ENCODE measurements at places on chromosomes 11 and 22. TPM values are rescaled to one million over a fixed set of nuclear protein-coding genes. Genes with fewer than 3 reads are reported as not detected.

GRCh38 chr11:132620423-132620822, 911.9 kb downstream of the OPCML start:
- no peak for DNase-seq

DNA sequence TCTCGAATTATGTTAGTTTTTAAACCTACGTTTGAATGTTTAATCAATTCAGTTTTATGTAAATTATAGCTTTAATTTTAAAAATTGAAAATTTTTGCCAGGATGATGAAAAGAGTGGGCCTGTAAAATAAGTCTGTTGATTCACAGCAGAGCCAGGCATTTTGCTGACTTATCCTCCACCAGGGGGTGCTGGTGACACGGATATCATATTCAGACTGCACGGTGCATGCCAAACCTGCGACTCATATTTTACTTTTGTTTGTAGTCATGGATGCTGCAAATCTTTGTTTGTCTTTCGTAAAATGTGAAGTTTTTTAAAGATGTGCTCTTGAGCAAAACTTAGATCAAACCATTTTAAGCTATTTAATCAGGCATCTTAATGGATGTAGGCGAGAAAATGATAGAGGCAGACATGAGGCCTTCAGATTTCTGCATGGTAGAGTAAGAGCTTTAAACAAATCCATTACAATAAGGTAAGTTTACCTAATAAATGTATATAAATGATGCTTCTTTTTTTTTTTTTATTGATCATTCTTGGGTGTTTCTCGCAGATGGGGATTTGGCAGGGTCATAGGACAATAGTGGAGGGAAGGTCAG, 3.6 kb upstream of the OR8B3 start:
- DNase-seq, result peak; percentile 39

GRCh38 chr22:37559521-37559900, 769 bp upstream of the CDC42EP1 start:
- DNase-seq, result no peak

- no peak for DNase-seq
Measured at GRCh38 chr11:104380358-104380757, 216.4 kb upstream of the PDGFD start.

GRCh38 chr11:134390706-134391569, 21.1 kb downstream of the B3GAT1 start:
- DNase-seq, result no peak

GRCh38 chr11:1317993-1318392, 8.6 kb upstream of the TOLLIP start:
- DNase-seq, result no peak

Gene CALCB
- under 0.01 TPM for total RNA-seq

Gene PATE2
- 0.82 TPM for total RNA-seq

Gene ROM1
- 1.2 TPM for total RNA-seq
